ENCODE measurements at places on chromosomes 2 and 18. TPM values are rescaled to one million over a fixed set of nuclear protein-coding genes. Genes with fewer than 3 reads are reported as not detected.
A peak's percentile ranks its signal among the peaks of the same experiment; 100 is the strongest.

The RGPD8 gene
- 65.9 TPM for total RNA-seq

GRCh38 chr2:166388481-166389070, 12.8 kb upstream of the SCN9A start:
- H3K4me3 ChIP-seq: no peak overlapping the region
- no peaks in the 10 kb centered on the region for H3K27me3 ChIP-seq

DNA sequence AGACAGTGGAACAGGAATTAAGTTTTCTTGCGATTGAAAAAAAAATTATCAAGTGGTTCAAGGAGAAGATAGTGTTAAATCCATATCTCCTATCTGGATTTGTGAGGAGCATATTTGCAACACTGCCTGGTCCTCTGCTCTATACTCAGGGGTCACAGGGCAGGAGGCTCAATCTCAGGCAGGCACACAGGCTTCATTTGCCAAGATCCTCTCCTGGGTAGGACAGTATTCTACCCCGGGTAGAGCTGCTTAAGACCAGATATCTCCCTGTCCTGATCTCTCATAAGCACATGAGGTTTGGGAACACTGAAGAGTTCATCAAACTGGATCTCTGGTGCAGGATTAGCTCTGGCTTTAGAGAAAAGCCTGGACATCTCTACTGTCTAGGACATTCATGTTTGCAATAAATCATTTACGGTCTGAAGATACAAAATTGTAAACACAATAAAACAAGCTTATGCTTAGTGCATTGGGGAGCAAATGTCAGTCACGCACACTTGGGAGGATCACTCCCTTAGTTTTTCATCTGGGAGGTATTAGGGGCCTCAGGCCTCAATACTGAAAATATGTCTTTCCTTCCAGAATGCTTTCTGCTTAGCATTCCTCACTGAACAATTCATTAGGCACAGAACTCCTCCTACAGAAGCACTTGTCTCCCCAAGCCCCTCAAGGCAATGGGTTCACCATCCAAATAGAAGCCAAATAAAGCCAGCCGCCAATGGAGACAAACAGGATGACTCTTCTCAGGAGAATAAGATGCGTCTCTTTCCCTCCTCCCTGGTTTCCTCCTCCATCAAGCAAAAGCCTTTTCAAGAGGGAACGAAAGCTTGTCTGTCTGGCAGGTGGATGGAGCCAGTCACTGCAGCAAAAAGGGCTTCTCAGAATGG, 34.1 kb upstream of the LCLAT1 start:
- peaks cover 5% of the 10 kb centered on the region for H3K4me1 ChIP-seq
- H3K36me3 ChIP-seq: no peaks in the 10 kb centered on the region
- no peak for DNase-seq
- no peaks in the 10 kb centered on the region for H3K27me3 ChIP-seq
- no peak overlapping the region for H3K27ac ChIP-seq

The EVX2 gene
- not detected for total RNA-seq

DNA sequence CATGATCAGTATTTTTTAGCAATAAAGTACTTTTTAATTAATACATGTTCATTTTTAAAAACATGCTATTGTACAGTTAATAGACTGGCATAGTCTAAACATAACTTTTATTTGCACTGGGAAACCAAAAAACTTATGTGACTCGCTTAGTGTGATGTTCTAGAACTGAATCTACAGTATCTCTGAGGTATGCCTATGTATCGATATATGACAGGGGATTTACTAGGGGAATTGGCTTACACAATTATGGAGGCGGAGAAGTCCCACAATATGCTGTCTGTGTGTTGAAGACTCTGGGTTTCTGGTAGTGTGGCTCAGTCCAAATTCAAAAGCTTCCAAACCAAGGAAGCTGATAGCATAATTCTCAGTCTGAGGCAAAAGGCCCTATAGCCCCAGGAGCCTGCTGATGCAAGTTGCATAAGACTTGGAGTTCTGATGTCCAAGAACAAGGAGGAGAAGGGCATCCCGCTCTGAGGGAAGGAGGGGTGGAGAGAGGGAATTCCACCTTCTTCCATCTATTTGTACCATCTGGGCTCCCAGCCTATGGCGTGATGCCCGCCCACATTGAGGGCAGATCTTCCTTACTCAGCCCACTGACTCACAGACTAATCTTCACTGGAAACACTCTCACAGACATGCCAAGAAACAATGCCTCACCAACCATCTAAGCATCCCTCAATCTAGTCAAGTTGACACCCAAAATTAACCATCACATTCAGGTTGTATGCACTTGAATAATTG, 27.5 kb downstream of the ZNF638 start:
- no peak for DNase-seq
- no peak overlapping the region for H3K4me3 ChIP-seq
- no peak overlapping the region for H3K27ac ChIP-seq
- H3K4me1 ChIP-seq: no peaks in the 10 kb centered on the region

- no peak within 1 kb of the TSS for H3K27ac ChIP-seq
- H3K4me1 ChIP-seq: peaks cover 9% of the 10 kb centered on the region
- peaks cover 7% of the 10 kb centered on the region for H3K27me3 ChIP-seq
- DNase-seq: no peak
- H3K36me3 ChIP-seq: no peaks in the 10 kb centered on the region
- peak within 1 kb of the TSS; percentile 59 for H3K4me3 ChIP-seq
Measured at GRCh38 chr2:159797543-159798375, at the start of gene CD302. CD302 (minus strand) TSS chr2:159798208; CDS start chr2:159798198, 10 bp downstream.

DNA sequence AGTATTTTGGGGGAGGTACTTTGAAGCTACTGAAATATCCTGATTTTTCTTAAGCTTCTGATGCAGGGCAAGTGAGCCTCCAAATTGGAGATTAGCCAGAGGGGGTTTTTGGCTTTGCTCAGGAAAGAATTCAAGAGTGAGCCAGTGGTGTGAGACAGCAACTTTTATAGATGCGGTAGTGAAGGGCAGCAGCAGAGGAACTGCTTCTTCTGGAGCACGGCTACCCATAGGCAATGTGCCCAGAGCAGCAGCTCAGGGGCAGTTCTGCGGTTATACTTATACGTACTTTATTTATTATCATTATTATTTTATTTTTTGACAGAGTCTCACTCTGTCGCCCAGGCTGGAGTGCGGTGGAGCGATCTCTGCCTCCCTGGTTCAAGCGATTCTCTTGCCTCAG, 19.8 kb upstream of the NT5DC4 start:
- peak overlapping the region; percentile 4 for H3K27ac ChIP-seq
- peak; percentile 40 for DNase-seq
- H3K27me3 ChIP-seq: peaks cover 3% of the 10 kb centered on the region
- peaks cover 7% of the 10 kb centered on the region for H3K4me1 ChIP-seq

The C2orf78 gene
- total RNA-seq: not detected

- no peak for DNase-seq
- no peaks in the 10 kb centered on the region for H3K4me1 ChIP-seq
- no peaks in the 10 kb centered on the region for H3K27me3 ChIP-seq
- H3K36me3 ChIP-seq: peaks cover 2% of the 10 kb centered on the region
- no peak overlapping the region for H3K27ac ChIP-seq
Measured at GRCh38 chr2:43453179-43454170, 142.4 kb downstream of the THADA start.

The SH2D6 gene
- total RNA-seq: not detected
